ENCODE measurements at places on chromosomes 16 and 17.

- no peak for DNase-seq
Observed at GRCh38 chr17:59572301-59572924, 7.0 kb downstream of the DHX40 start.

DNA sequence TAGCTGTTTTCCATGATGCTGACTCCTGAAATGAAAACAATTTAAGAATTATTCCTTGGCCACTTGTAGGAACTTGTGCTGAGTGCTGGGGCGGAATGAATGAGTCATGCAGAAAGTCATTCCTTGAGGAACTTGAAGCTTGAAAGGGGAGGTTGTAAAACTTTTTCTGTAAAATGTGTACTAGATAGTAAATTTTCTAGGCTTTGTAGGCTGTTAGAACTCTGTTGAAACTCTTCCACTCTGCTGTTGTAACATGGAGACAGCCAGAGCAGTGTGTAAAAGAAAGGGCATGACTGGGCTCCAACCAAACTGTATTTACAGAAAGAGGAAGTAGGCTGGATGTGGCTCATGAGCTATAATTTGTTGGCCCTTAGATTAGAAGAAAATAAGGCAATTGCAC lies 46.1 kb downstream of the ABCA8 start:
- peak; percentile 30 for DNase-seq

GRCh38 chr17:7756968-7757367 lies 39.4 kb downstream of the DNAH2 start:
- no peak for DNase-seq

- no peak for DNase-seq
Observed at GRCh38 chr17:17783825-17784656, 52.7 kb downstream of the SREBF1 start.

DNA sequence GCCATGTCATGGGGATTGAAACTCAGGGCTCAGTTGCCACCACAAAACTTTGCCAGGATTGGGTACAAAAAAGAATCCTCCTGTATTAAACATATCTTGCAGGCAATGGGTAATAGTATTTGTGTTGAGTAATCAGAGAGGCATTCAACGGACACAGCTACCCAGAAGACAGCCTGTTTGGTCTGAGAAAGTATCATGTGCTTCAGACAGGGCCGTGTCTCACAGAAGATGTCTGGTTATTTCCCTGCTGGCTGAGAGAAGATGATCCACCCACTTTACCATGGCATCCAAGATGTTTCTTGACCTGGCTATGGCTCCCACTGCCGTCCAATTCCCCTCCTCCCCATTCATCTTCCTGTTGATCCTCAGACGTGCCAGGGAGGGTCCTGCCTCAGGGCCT lies 304.3 kb upstream of the XYLT1 start:
- DNase-seq = no peak

GRCh38 chr17:48550502-48551213 lies 5.7 kb upstream of the HOXB2 start:
- DNase-seq = no peak

DNA sequence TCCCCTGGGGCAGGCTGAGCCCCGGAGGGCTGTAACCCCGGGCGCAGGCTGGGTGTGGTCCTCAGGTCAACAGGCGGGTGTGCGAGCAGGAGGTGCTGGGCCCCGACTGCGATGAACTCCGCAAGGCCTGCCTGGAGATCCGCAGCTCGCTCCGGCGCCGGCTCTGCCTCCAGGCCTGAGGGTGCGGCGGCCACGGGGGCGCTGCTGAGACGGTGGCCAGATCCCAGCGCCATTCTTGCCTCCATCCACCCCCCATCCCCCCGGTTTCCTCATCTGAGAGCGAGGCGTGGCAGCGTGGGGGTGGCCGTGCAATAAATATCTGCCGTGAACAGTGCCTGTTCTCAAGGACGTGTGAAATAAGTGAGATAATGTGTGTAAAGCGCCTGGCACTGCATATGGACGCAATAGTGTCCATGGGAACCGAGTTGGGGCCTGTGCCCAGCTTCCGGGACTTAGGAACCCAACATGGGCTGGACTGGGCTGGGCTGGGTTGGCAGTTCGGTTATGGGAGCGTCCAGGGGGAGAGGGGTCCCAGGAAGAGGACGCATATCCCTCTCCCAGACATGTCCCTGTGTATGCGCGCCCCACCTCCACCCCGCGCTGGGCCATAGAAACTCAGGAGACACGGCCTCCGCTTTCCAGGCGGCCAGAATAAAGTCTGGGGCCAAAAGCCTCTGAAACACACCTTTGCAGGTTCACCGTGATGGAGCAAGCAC lies 15.0 kb downstream of the ZNF213 start:
- peak; percentile 41 for DNase-seq
